ENCODE measurements at places on chromosomes 1 and 21. TPM values are rescaled to one million over a fixed set of nuclear protein-coding genes. Genes with fewer than 3 reads are reported as not detected.

C4BPB gene
- polyA plus RNA-seq: 8.5 TPM

ZFYVE9 gene
- 8.4 TPM for polyA plus RNA-seq

KIF21B gene
- polyA plus RNA-seq: 0.31 TPM

STUM gene
- 0.56 TPM for polyA plus RNA-seq

INKA2 gene
- 1.7 TPM for polyA plus RNA-seq

TNFRSF25 gene
- polyA plus RNA-seq: 41.6 TPM

KCND3 gene
- polyA plus RNA-seq: 2.7 TPM

IL23R gene
- not detected for polyA plus RNA-seq

KLF17 gene
- polyA plus RNA-seq: not detected

DAB1 gene
- 0.19 TPM for polyA plus RNA-seq

EBNA1BP2 gene
- 50.4 TPM for polyA plus RNA-seq

PRRX1 gene
- polyA plus RNA-seq: 6.0 TPM

LRRC40 gene
- 6.0 TPM for polyA plus RNA-seq

NMNAT2 gene
- 0.13 TPM for polyA plus RNA-seq

LRRN2 gene
- polyA plus RNA-seq: 0.80 TPM

HSF2BP gene
- 0.31 TPM for polyA plus RNA-seq

SLC44A3 gene
- polyA plus RNA-seq: 17.1 TPM

H3-3A gene
- 754 TPM for polyA plus RNA-seq
